Caki2 (cell line): ENCODE measurements at places on chromosomes 7 and 10.

- no peak for DNase-seq
Measured at GRCh38 chr10:24897326-24897926, 55.0 kb downstream of the PRTFDC1 start.

DNA sequence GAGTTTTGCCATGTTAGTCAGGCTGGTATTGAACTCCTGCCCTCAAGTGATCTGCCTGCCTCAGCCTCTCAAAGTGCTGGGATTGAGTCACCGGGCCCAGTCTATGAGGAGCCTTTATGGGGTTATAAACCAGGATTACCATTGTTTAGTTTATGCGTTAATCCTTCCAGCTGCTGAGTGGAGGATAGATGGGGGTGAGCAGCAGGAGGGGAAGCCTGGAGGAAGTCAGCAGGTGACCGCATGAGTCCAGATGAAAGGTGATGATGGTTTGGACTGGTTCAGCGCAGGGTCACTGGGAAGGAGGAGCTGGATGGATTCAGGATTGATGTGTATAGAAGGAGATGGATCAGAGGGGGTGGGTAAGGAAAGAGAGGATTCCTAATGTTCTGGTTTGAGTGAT is 197.1 kb downstream of the ADAM12 start:
- no peak for DNase-seq

DNA sequence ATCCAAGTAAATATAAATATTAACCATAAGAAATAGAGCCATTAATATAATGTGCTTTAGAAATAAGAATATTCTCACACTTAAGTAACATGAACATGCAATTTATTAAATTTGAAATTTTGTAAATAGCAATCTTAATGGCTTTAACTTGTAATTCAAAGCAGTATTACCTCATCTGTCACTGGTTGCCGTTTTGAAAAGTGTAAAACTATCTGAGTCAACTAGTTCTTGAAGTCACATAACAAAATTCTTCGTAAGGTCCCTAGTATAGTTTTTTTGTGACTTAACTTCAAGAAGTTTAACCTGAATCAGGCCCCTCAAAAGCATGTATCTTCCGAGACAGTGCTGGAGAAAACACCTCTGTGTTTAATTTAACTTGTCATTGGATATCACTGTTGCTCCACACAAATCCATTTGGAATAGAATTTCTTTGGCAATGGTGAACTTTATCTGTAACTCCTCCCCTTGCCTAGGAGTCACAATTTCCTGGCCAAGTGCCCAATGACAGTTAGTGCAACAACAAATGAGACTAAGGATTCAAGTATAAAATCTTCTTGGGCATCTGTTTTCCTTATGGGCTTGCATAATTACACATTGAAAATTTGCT is 47.1 kb downstream of the NT5C2 start:
- peak; percentile 57 for DNase-seq

DNA sequence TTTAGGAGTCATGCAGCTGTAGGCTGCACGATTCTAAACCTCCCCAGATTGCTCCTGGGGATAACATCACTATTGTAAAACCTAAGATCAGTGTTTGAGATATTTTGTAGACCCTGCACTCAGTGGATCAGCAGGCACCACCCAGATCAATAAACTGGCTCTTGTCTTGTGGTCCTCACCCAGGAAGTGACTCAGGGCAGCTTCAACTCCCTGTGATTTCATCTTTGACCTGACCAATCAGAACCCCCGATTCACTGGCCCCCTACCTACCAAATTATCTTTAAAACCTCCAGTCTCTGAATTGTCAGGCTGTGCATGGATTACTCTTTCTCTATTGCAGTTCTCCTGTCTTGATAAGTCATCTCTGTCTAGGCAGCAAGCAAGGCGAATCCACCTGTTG is 25.7 kb downstream of the ARL5B start:
- no peak for DNase-seq
